ENCODE measurements at places on chromosomes 6 and 20.

- no peak for DNase-seq
Observed at GRCh38 chr6:169957351-169957963, 206.0 kb downstream of the ERMARD start.

DNA sequence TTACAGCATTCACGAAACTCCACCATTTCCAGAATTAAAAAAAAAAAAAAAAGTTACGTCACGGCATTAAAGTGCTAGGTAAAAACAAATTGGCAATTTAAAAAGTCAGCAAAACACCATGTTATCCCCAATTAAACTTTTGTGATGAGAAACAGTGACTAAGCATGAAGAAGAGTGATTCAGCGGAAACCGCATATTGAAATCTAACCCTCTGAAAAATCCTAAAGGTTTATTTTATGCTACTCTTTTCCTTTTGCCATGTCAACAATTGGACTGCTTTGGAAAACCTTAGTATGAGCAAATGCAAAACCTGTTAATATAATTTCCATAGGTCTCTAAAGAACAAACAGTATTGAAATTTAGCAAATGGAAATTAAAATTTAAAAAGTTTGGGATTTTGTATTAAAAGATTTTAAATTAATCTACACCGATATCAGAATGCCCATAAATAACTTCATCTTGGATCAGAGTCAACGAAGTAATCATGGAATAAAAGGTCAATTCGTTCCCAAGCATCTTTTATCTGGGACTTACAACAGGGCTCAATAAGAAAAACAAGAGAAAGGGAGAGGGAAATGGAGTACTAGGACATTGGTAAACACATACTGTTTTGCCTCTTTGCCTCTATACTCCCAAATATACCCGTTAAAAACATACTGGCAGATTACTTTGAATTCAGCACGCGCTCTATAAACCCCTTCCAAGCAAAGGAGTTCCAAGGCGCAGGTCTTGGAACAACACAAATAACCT, 1.1 kb downstream of the FBXO30 start:
- DNase-seq: no peak

DNA sequence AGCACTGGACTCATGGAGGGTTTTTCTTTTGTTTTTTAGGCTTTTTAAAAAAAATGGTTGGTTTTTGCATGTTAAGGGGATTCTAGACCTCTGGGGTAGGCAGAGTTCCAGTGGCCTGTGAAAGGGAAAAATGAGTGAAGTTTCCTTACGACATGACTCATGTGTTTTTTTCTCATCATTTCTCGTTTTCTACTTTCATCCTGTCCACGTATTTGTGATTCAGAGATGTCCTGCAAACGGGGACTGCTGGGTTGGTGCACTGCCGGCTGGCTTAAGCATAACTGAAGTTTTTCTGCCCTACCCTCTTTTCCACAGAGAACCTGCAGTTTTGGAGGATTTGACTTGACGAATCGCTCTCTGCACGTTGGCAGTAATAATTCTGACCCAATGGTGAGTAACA, 182.3 kb downstream of the SASH1 start:
- DNase-seq: no peak

DNA sequence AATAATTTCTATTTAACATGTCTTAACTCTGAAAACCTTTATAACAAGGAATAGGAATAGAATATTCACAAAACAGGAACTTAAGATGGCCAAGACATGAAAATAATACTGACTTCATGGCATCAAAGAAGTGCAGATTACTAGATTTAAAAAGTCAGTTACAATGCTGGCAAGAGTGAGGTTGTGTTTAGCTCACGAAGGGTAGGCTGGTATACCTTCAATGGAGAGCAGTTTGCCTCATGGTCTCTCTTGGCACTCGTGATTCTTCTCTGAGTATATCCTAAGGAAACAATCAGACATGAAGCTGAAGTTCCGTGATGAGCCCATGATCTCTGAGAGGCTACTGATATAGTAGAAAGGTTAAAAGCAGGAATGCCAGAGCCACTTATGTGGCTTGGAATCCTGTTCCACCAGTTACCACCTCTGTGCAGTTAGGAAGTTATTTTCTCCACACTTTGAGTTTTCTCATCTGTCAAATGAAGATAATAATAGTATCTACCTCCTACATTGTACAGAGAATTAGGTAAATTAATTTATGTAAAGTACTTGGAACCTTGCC, 7.2 kb downstream of the NCOA7 start:
- no peak for DNase-seq

GRCh38 chr6:25944688-25945574, 14.4 kb upstream of the SLC17A2 start:
- no peak for DNase-seq

DNA sequence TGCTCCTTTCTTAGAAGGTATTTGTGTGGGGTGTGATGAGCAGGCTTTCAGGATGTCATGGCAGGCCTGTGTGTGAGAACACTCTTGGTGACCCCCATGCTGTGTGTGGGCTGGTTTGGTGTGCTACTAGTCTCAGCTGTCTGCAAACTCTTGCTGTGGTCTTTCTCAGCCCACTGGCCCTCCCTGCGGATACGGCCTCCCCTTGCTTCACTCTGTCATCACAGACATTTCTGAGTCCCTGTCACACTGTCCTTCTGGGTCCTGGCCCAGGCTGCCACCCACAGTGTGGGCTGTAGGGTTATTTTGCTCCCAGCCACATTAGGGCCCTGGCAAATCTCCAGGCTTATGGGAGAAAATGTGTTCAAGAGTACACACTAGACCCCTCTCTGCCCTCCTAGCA, 39.0 kb upstream of the ARMC2 start:
- DNase-seq: no peak

GRCh38 chr6:20463396-20463795, 61.7 kb downstream of the E2F3 start:
- no peak for DNase-seq

DNA sequence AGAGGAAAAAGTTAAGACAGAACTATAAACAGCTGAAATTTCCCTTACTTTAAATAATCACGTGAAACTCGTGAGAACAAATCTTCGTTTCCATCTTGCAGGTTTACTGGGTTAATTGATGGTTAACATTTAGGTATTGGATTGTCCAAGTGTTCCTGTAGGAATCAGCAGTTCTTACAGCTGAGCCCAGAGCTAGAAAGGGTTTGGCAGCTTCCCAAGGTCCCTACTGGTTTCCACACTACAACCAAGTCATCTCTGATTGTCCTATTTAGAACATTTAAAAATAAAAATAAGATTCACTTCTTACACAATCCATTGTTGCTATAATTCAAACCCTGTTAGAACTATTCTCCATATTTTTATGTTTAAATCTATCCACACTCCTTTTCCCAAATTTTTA, 15.8 kb downstream of the MPC1 start:
- DNase-seq: no peak

GRCh38 chr6:33410711-33411631, at the start of gene PHF1:
TSS of gene PHF1 (plus strand) at chr6:33411014. CDS start at chr6:33412264, 1,250 bp downstream.
- DNase-seq: peak; percentile 74

DNA sequence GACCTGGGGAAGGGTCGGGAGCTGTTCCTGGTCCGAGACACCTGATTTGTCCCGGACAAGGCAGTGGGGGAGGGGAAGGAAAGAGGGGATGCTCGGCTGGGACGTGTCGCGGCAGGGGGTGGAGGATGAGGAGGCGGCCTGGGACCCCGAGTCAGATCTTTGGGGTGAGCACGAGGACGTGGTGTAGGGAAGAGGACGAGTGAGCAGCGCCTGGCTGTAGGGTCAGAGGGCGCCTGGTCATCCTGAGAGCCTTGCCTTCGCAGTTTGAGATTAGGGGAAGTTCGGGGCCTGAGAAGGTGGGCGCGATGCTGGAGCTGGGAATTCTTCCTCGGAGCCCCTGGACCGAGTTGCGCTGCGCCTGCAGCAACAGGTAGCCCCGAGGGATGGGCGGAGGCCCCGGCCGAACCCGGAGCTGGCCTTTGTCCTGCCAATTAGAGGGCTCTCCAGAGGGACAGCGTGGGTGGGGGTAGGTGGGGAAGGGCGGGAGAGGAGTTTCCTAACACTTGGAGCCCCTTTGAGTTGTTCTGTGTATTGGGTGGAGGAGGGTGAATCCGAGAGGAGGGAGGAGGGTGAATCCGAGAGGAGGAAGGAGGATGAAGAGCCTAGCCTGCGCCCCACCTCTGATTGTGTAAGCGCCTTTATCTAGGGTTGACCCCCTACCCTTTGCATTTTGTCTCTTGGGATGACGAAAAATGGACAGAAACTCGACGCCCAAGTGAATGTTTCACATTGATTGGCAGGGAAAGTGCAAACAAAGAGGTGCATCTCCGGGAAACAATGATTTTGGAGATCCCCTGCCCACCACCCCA, 72.0 kb downstream of the SOX4 start:
- DNase-seq: no peak

DNA sequence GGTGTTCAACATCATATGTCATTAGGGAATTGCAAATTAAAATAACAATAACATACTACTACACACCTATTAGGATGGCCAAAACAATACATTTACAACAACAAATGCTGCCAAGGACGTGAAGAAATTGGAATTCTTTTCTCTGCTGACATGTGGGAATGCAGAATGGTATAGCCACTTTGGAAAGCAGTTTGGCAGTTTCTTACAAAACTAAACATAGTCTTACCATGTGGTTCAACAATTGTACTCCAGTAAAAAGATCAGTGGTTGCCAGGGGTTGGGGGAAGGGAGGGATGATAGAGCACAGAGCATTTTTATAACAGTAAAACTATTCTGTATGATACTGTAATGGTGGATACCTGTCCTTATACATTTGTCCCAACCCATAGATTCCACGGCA, 12.3 kb upstream of the CFAP206 start:
- DNase-seq: no peak

DNA sequence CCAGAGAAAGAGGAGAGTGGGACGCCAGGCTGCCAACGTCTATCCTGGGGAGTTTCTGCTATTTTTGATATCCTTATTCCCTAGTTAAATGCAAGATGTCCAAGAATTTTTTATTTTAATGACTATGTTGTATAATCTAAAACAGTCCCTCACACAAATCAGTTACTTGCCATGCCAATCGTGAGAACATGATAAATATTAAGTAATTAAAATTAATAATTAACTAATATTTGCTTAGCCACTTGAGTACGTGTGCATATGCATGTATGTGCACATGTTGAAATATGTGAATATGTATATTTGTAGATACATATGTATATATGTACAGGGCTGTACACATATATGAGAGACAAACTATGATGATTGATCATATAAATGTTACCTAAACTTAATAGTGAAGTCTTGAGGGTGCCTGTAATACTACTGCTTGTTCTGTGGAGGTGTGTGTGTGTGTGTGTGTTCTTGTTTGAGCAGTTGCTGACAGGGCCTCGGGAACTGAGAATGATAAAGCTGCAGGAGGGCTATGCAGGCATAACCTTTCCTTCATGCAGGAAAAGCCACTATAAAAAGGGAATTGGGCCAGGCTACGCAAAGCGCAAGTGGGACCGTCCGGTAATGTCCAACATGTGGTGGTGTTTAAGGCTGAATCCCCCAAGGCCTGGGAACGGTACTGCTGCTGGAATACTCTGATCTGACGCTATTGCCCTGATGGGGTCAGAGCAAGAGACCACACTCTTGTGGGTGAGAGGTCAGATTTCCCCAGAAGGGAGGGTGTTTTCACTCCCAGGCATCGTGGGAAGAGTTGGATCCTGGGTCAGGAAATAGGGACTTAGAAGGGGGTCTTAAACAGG, 148.3 kb upstream of the TBX18 start:
- no peak for DNase-seq

DNA sequence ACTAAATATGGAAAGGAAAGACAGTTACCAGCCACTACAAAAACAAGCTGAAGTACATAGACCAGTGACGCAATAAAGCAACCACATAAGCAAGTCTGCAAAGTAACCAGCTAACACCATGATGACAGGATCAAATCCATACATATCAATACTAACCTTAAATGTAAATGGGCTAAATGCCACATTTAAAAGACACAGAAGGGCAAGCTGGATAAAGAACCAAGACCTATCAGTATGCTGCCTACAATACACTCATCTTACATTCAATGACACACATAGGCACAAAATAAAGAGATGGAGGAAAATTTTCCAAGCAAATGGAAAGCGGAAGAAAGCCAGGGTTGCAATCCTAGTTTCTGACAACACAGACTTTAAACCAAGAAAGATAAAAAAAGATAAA, 24.1 kb downstream of the HLA-C start:
- DNase-seq: no peak

Data from activated T-cell treated with anti-CD3 and anti-CD28 coated beads for 1 hour (primary cell).